Adrenal gland (tissue), 19 donors: ENCODE measurements at places on chromosomes 16 and 17.

GRCh38 chr16:30340621-30341020, 14.5 kb downstream of the CD2BP2 start:
- no peak for DNase-seq

GRCh38 chr16:51024703-51025102, 126.4 kb downstream of the SALL1 start:
- no peak for DNase-seq

GRCh38 chr17:73064084-73064938, 28.2 kb downstream of the SLC39A11 start:
- DNase-seq: no peak

DNA sequence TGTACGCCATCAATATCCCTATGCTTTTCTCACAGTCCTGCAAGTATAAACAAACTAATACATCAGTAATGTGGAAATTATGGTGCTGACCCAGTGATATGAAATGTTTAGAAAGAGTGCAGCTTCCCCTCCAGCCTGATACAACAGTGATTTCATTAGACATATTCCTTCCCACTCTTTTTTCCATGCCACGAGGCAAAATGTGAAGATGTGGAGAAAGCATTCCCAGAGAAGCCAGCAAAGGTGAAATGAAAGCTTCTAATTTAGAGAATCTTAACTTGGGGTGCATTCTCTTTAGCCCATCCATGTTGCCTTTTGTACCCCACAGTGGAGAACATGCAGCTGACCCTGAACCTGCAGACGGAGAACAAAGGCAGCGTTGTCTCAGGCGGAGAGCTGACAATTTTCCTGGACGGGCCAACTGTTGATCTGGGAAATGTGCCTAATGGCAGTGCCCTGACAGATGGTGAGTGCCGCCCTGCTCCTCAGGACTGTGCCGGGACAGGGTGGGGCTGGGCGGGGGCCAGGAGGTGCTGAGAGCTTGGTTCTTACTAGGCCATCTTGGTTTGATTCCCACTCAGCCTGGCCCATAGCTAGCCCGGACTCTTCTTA, 77.8 kb downstream of the WWP2 start:
- DNase-seq: peak; percentile 53

GRCh38 chr16:12081048-12081404, 104.5 kb downstream of the SNX29 start:
- DNase-seq: no peak

GRCh38 chr16:51359141-51359955, 208.3 kb upstream of the SALL1 start:
- DNase-seq: peak; percentile 82

- DNase-seq: peak; percentile 78
These were observed 685 bp downstream of the FASN start for GRCh38 chr17:82097184-82097918.

DNA sequence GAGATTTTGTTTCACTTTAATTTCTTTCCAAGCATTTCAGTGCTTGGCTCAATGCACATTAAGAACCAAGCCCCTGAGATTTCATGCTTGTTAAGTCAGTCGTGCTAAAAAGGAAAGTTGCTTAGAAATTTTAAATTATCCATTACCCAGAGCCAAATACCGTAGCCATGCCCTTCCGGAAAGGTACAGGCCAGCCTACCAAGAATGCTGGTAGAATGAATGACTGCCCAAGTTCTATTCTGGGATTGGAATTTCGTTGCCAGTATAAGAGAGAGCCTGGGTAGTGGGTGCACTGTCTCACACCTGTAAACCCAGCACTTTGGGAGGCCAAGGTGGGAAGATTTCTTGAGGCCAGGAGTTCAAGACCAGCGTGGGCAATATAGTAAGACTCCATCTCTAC, 194.0 kb downstream of the KATNIP start:
- DNase-seq: no peak

DNA sequence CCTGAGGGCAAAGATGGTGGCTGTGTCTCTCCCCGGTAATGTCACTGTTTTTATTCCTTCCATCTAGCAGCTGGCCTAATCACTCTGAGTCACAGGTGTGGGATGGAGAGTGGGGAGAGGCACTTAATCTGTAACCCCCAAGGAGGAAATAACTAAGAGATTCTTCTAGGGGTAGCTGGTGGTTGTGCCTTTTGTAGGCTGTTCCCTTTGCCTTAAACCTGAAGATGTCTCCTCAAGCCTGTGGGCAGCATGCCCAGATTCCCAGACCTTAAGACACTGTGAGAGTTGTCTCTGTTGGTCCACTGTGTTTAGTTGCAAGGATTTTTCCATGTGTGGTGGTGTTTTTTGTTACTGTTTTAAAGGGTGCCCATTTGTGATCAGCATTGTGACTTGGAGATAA, 5.5 kb upstream of the RAPGEFL1 start:
- no peak for DNase-seq

- no peak for DNase-seq
These were observed 1.0 kb downstream of the KIFC3 start for GRCh38 chr16:57801098-57801808.

- DNase-seq: no peak
These were observed 418.1 kb downstream of the SOX9 start for GRCh38 chr17:72538901-72539352.

DNA sequence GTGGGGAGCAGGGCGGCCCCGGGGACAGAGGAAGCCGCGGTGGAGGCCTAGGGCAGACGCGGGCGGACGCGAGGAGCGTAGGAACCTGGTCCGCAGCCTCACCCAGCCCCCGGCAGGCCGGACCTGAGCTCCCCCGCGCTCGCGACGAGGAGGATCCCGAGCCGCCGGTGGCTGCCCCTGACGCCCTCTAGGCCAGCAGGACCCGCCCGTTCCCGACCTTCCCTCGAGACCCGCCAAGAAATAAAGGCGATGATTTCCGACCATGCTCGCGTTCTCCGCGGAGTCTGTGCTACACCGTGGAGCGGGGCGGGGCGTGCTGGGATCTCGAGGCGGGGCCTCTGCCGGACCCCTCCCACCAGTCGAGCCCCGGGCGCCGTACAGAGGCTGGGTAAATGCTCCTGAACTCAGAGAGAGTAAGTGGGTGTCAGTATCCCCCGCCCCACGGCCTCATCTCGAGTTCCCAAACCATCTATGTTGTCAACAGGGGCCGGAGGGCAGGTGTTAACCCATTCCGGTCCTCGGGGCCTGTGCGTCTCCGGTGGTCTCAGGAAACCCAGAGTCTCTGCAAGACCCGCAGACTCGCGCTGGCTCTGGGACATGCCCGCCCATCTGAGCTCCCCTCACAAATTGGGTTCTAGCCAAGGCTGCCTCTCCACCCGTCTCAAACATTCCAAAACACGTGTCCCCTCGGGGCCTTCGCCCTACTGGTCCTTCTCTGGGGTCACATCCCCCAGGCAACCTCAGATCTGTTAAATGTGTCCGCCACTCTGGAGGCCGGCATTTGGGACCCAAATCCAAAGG, 13.7 kb downstream of the SYCE1L start:
- peak; percentile 54 for DNase-seq

DNA sequence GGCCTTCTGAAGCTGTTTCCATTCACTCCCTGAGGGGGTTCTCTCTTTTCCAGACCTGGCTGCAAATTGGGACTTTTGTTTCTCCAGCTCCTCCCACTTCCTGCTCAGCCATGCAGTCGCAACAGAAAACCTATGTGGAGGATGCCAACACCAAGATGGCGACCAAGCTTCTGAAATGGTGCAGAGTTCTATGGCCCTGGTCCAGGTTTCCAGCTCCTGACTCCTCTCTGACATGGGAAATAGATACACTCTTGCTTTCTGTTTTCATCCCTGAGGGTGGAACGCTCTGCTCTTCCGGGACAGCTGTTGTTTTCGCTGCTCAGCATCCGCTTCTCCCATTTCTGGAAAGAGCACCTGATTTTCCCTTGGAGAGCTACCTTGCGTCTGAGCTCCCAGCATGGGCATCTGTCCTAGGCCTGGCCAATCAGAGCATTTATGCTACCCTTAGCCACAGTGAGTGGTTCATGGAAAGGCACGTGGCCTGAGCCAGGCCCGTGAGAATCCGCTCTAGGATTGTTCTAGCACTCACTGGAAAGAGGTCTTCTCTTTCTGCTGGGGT, 8.1 kb downstream of the GPRC5B start:
- DNase-seq: no peak

- no peak for DNase-seq
These were observed 4.3 kb downstream of the ZFP1 start for GRCh38 chr16:75152635-75153034.

DNA sequence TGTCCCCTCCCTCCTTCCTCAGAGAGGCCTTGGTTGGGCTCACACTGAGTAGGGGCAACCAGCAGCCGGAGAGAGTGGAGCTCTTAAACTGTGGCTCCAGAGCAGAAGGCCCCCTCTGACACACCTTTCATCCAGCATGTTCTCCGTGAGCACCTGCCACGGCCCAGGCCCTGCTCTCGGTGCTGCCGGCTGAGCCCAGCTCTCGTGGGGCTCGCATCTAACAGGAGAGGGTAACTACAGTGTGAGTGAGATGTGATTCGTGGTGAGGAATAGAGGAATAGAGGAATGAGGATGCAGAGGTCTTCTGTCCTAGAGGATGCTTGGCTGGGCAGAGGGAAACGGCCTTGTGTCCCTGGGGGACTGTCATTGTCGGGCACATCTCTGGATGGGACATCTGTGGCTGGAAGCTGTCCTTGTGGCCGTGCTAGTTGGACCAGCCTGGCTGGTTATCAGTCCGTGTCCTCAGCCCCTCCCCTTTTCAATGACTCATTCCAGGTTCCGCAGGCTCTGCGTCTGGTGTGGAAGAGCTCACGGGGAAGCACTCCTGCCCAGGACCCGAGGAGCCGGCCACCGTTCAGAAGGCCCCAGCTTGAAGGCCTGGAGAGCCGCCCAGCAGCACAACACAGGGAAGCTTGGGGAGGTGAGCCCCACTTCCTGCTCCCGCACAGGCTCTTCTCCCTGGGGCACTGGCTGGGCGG, 11.9 kb upstream of the DNASE1 start:
- peak; percentile 67 for DNase-seq

GRCh38 chr17:3695723-3696411, at the start of gene P2RX5:
P2RX5 (minus strand) TSS chr17:3696155; CDS start chr17:3696005, 150 bp downstream.
- peak; percentile 23 for DNase-seq

DNA sequence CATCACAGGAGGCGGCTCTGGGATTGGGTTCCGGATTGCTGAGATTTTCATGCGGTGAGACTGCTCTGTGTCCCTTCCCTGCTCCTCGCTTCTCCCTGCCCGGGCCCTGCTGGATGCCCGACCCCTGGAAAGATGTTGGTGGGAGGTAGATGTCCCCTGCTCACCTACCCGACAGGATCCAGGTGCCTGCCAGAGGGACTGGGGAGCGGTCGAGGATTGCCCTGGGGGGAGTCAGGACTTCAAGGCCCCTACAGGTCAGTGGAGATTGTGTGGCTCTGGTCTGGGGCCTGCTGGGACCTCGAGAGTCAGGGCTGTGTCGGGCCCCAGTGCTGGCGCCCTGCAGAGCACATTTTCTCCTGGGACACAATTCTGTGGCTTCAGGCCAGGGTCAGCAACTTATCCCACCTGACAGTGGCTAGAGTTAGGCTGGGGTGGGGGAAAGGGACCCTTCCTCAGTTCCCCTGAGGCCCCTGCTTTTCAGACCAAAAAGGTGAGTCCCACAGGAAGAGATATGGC, 3.3 kb downstream of the DECR2 start:
- DNase-seq: no peak

GRCh38 chr16:19116711-19117449, 3.1 kb downstream of the ITPRIPL2 start:
- DNase-seq: no peak

- DNase-seq: peak; percentile 9
These were observed 7.8 kb upstream of the ADGRG1 start for GRCh38 chr16:57620335-57621231.

DNA sequence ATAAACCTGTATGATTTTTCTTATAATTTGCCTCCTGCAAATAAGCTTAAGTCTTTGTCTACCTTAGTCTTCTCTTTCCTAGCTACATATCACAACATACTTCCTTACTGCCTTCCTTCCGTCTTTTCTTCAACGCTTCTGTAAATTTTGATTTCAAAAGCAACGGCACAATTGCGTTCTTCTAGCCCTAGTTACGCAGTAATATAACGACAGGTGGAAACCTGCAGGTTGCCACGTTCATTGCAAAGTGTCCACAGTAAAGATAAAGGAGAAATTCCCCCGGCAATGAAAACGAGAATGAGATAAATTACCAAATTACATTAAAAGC, 546 bp upstream of the PSMD7 start:
- DNase-seq: no peak

DNA sequence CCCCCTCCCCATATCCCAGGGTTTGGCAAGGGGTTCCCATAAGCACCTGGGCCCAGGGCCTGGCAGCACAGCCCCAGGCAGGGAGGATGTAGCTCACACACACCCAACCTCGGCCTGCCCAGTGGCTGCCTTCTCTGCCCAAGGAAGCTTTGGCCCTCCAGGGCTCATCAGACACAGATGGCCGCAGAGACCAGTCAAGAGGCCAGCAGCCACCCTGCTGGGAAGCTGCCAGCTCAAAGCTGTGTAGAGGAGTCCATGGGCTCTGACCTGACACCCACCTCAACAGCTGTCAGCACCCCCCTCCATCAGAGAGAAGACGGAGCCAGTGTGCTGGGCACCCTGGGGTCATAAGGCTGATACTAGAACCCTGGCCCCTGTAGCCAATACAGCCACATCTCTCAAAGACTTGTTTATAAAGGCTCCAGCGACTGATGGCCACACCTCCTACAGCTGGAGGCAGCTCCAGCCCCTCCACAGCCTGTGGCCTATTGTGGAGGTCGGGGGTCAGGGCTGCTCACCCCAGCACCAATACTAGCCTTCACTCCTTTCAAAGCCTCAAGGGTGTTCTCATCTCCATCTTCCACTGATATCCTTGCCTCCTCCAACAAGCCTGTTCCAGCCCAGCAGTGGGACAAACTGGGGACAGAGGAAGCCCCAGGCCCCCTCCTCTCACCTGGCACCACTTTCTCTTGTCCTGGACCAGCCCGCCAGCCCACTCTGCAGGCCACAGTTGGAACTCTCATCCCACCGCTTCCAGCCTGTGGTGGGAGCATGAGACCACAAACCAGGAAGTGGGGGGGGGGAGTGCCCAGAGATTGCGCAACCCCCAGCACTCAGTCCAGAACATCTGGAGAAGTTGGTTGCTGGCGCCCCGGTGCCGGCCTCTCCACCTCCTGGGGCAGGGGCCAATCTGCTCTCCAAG, 2.2 kb upstream of the MPG start:
- peak; percentile 49 for DNase-seq
